Body of pancreas (tissue), 4 donors: ENCODE measurements at places on chromosomes 7 and 10. TPM values are rescaled to one million over a fixed set of nuclear protein-coding genes. Genes with fewer than 3 reads are reported as not detected.

GRCh38 chr10:72639441-72639873 is 13.6 kb upstream of the MICU1 start:
- H3K27me3 ChIP-seq: no peaks in the 10 kb centered on the region
- DNase-seq: no peak
- H3K4me3 ChIP-seq: no peak overlapping the region
- H3K4me1 ChIP-seq: peaks cover 14% of the 10 kb centered on the region

- H3K27ac ChIP-seq: no peak overlapping the region
- no peaks in the 10 kb centered on the region for H3K27me3 ChIP-seq
- no peaks in the 10 kb centered on the region for H3K36me3 ChIP-seq
- no peak for DNase-seq
These were observed 67.3 kb downstream of the DIP2C start for GRCh38 chr10:621981-622740.

DNA sequence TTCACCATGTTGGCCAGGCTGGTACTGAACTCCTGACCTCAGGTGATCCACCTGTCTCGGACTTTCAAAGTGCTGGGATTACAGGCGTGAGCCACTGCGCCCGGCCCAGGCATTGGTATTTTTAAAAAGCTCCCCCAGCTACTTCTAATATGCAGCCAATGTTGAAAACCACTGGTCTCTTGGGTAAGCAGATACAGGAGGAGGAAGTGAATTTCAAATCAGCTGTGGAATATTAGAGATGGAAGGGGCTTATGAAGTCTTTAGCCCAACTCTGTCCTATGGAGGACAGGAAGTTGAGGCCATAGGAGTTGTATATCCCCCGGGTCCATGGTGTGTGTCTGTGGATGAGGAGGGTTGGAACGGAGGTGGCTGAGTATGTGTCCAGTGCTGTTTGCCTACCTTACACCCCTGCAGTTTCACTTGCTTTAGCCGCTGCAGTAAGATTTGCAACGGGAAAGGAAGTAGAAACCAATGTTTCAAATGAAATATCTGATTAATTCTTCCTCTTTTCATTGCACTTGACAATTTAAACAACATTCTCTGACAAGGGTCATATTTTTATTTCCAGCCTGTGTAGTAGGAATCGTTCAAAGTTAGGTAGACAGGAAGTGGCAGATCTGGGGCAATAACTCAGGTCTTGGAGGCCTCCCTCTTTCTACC is 3.4 kb downstream of the PDE6C start:
- no peaks in the 10 kb centered on the region for H3K27me3 ChIP-seq
- H3K4me1 ChIP-seq: no peaks in the 10 kb centered on the region
- no peak overlapping the region for H3K4me3 ChIP-seq
- no peak for DNase-seq
- H3K27ac ChIP-seq: no peak overlapping the region

- H3K36me3 ChIP-seq: no peaks in the 10 kb centered on the region
- H3K27ac ChIP-seq: no peak overlapping the region
- peaks cover 1% of the 10 kb centered on the region for H3K4me1 ChIP-seq
- no peaks in the 10 kb centered on the region for H3K27me3 ChIP-seq
These were observed 5.5 kb upstream of the ELOVL3 start for GRCh38 chr10:102220612-102221011.

- H3K27ac ChIP-seq: no peak overlapping the region
- no peaks in the 10 kb centered on the region for H3K27me3 ChIP-seq
- H3K4me3 ChIP-seq: no peak overlapping the region
- H3K4me1 ChIP-seq: no peaks in the 10 kb centered on the region
These were observed 522.5 kb downstream of the ETV1 start for GRCh38 chr7:13466874-13467547.

GRCh38 chr10:26043469-26043868 is 109.4 kb downstream of the MYO3A start:
- no peaks in the 10 kb centered on the region for H3K4me1 ChIP-seq
- no peak for DNase-seq
- H3K4me3 ChIP-seq: no peak overlapping the region
- H3K27ac ChIP-seq: no peak overlapping the region

DNA sequence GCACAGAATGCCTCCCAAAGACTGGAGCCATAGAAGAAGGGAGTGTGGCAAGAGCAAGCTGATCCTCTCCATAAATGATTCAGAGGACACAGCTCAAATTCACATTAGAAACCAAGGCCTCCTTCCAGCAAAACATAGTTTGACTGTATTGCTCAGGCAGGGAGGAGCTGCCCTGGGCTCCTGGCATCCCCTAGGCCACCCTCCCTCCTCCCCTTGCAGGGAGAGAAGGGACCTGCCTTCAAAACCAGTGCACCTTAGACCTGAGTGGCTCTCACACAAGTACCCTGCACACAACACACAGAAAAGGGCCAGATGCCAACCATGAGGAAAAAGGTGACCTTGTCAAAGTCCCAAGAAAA is 64.7 kb downstream of the CREB3L2 start:
- no peak overlapping the region for H3K4me3 ChIP-seq
- no peaks in the 10 kb centered on the region for H3K27me3 ChIP-seq
- H3K36me3 ChIP-seq: no peaks in the 10 kb centered on the region
- H3K27ac ChIP-seq: no peak overlapping the region

DNA sequence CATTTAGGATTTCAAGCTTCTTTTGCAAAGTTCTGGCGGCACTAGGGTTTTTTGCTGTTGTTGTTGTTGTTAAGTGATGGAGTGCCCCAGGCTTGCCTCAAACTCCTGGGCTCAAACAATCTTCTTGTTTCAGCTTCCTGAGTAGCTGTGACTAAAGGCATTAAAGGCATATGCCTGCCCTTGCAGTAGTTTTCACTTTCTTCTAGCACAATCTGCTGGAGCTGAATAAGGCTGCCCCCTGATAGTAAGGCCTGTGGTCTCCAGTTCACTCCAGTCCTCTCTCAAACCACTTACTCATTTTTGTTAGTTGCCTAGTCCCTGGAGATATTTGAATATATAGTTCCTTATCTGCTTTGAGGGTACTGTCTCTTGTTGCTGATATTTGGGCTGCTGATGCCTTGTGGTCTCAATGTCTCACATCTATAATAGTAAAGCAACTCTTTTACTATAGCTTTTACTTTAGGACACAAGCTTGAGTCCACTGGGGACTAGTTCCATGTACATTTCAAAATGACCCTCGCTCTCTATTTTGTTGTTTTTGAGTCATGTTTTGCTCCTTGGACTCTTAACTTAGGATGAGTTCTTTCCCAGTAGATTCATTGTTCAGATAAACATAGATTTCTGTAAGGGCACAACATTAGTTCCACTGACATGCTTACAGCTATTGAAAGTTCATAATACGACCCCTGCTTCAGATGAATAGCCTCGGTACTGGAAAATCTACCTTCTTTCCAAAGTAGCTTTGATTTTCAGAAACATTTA is 25.5 kb downstream of the PHF14 start:
- no peaks in the 10 kb centered on the region for H3K27me3 ChIP-seq
- no peaks in the 10 kb centered on the region for H3K4me1 ChIP-seq
- no peaks in the 10 kb centered on the region for H3K36me3 ChIP-seq
- no peak overlapping the region for H3K4me3 ChIP-seq
- H3K27ac ChIP-seq: no peak overlapping the region
- no peak for DNase-seq

DNA sequence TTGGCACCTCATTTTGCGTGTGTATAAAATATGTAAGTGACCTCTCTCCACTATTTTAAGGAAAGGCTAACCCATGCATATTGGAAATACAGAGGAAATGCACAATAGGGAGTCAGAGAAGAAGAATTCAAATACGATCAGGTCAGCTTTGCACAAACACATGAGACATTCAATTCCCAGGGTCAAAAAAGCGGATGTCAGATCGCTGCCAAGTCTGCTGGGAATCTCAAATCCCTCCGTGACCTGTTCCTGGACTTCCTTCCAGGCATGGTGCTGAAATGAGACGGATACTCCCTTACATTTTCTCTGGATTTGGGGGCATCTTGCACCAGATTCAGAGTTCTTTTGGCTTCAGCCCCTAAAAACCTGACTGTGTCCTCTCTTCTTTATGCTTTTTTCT is 91.9 kb upstream of the PRKCQ start:
- no peak overlapping the region for H3K4me3 ChIP-seq
- H3K27ac ChIP-seq: no peak overlapping the region
- no peak for DNase-seq
- H3K4me1 ChIP-seq: no peaks in the 10 kb centered on the region

- no peak overlapping the region for H3K4me3 ChIP-seq
- no peak for DNase-seq
- no peaks in the 10 kb centered on the region for H3K27me3 ChIP-seq
- H3K27ac ChIP-seq: no peak overlapping the region
These were observed 39.5 kb upstream of the YAE1 start for GRCh38 chr7:39526666-39527065.

DNA sequence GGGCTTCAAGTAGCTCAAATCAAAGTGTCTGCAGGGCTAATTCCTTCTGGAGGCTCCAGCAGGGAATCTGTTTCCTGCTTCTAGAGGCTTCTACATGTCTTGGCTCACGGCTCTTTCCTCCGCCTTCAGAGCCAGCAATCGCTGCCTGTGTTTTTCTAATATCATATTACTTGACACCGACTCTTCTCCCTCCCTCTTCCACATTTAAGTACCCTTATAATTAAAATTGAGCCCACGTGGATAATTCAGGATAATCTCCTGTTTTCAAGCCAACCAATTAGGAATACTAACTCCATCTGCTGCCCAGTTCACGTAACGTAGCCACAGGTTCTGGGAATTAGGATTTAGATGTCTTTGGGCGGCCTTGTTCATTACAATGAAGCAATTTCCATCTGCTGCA is 372.2 kb downstream of the DPP6 start:
- H3K27ac ChIP-seq: no peak overlapping the region
- H3K4me1 ChIP-seq: no peaks in the 10 kb centered on the region
- H3K27me3 ChIP-seq: no peaks in the 10 kb centered on the region
- H3K36me3 ChIP-seq: no peaks in the 10 kb centered on the region
- DNase-seq: no peak

GRCh38 chr7:93945756-93946535 is 24.4 kb downstream of the GNG11 start:
- no peak overlapping the region for H3K4me3 ChIP-seq
- no peak overlapping the region for H3K27ac ChIP-seq
- no peak for DNase-seq
- no peaks in the 10 kb centered on the region for H3K27me3 ChIP-seq
- H3K36me3 ChIP-seq: no peaks in the 10 kb centered on the region

GRCh38 chr7:55591282-55591931 is 19.1 kb upstream of the VOPP1 start:
- no peak overlapping the region for H3K27ac ChIP-seq
- no peaks in the 10 kb centered on the region for H3K4me1 ChIP-seq
- H3K36me3 ChIP-seq: no peaks in the 10 kb centered on the region
- DNase-seq: no peak

DNA sequence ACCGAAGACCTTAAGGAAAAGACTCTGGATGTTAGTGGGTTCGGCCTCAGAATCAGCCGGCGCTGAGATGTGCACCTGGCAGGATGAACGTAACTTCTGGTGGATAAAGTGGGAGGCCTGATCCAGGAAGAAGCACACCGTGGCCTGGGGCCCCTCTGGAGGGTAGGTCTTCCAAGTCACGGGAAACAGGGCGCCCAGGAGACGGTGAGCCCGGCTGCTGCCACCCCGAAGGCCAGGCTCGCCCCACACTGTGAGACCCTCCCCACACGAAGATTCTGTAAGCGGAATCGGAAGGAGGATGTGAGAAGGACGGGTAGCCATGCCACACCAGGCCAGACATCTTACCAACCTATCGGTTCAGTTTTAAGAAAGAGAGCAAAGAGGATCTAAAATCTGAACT is 279.0 kb downstream of the DNAJB6 start:
- H3K27ac ChIP-seq: no peak overlapping the region
- H3K36me3 ChIP-seq: no peaks in the 10 kb centered on the region
- DNase-seq: no peak
- no peak overlapping the region for H3K4me3 ChIP-seq
- no peaks in the 10 kb centered on the region for H3K27me3 ChIP-seq
- no peaks in the 10 kb centered on the region for H3K4me1 ChIP-seq

- no peak overlapping the region for H3K4me3 ChIP-seq
- no peak overlapping the region for H3K27ac ChIP-seq
- H3K4me1 ChIP-seq: no peaks in the 10 kb centered on the region
- H3K36me3 ChIP-seq: no peaks in the 10 kb centered on the region
These were observed 204.3 kb downstream of the DGKI start for GRCh38 chr7:137642472-137642871.

DNA sequence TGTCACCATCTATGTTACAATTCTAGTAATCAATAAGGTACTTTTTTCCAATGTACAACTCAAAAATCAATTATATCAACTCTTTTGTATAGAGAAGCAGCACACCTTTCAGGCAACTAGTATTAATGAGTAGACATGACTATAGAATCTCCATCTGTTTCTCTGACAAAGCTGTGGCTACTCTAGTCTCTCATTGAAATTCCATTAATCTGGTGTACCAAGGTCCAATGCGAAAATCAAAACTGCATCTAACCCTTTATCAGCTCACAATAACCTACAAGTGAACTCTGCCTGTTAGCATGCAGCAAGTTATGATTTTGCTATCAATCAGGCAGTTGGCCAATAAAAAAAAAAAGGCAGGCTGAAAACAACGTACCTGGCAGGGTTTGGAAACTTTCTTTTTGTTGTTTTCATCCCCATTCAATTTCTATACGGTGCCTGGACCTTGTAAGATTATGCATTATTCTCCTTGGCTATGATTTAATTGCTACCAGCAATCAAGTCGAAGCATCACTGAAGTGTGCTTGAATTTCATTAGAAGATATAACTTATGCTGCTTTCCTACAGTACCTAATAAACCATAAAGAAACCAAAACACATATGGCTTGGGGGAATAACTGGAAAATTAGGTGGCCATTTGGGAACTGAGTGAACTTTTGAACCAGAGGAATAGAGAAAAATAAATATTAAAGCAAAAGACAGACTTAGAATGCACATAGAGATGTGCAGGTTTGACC is 23.2 kb downstream of the SKAP2 start:
- no peak overlapping the region for H3K4me3 ChIP-seq
- no peaks in the 10 kb centered on the region for H3K27me3 ChIP-seq
- H3K4me1 ChIP-seq: no peaks in the 10 kb centered on the region
- no peak overlapping the region for H3K27ac ChIP-seq
- no peaks in the 10 kb centered on the region for H3K36me3 ChIP-seq
- no peak for DNase-seq

- no peaks in the 10 kb centered on the region for H3K36me3 ChIP-seq
- H3K27ac ChIP-seq: no peak overlapping the region
- H3K27me3 ChIP-seq: no peaks in the 10 kb centered on the region
- no peaks in the 10 kb centered on the region for H3K4me1 ChIP-seq
These were observed 91.5 kb downstream of the FAS start for GRCh38 chr10:89082086-89082485.

DNA sequence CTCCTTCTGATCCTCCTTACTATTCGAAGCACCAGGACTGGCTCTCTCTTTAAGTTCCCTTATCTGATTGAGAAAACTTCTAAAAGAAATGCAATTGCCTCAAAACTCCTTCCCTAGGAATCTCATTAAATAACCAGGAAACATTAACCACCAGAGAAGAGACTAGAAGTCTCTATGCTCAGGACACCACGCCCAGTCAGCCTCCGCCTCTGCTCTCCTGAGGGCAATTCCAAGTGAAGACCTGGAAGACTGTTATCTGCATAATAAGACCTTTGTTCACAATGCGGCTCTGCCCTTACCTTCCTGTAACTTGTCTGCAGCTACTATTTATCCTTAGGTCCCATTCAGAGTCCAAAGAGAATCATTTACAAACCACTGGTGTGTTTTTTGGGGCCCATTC is 78.8 kb downstream of the ELMO1 start:
- no peak overlapping the region for H3K27ac ChIP-seq
- no peak for DNase-seq
- H3K36me3 ChIP-seq: no peaks in the 10 kb centered on the region
- no peaks in the 10 kb centered on the region for H3K27me3 ChIP-seq
- no peaks in the 10 kb centered on the region for H3K4me1 ChIP-seq
- no peak overlapping the region for H3K4me3 ChIP-seq

Gene PALD1
- 4.9 TPM for total RNA-seq

Gene GBX1
- total RNA-seq: not detected

Gene CCDC146
- total RNA-seq: 7.5 TPM

Gene CRTAC1
- total RNA-seq: not detected

Gene ZNF736
- total RNA-seq: 26.2 TPM

Gene CALML3
- total RNA-seq: not detected

Gene IDI2
- total RNA-seq: not detected

Gene KCTD7
- 16.5 TPM for total RNA-seq
